ENCODE measurements at places on chromosomes 5 and 9.

- no peak for DNase-seq
These were observed 20.6 kb upstream of the PSIP1 start for GRCh38 chr9:15531380-15531779.

DNA sequence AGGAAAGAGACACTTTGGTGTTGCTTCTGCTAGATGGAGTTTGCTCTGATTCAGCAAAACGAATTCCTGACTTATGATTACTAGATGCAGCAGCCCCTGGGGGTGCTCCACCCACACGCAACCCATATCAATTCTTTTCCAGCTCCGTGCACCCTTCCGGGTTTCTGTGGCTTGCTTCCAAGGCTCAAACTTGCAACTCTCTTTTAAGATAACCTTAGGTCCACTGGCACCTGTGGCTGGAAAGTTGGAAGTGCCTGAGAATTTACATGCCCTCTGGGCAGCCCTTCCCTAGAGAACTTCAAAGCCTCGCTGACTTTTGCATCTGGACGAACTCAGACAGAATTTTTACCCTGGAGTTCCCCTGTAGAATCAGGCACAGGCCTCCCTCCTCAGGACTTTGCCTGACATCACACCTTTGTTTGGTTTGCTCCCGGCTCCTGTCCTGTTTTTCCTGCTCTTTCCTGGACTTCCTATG lies 224.9 kb downstream of the SNX18 start:
- DNase-seq: no peak

DNA sequence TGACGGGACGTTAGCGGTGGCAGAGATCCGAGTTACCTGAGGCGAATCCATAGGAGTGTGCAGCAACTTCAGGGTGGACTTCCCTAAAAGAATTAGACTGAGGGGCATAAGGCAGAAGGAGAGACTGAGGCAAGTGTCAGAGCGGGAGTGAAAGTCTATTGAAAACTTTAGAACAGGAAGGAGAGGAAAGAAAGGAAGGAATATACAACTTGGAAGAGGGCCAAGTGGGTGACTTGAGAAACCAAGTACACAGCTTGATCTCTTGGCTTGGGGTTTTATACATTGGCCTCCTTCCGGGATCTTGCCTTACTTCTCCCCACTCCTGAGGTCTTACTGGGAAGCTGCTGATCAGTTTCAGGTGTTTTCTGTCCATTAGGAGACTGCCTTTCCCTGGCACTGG lies 84.9 kb downstream of the SNX18 start:
- no peak for DNase-seq

DNA sequence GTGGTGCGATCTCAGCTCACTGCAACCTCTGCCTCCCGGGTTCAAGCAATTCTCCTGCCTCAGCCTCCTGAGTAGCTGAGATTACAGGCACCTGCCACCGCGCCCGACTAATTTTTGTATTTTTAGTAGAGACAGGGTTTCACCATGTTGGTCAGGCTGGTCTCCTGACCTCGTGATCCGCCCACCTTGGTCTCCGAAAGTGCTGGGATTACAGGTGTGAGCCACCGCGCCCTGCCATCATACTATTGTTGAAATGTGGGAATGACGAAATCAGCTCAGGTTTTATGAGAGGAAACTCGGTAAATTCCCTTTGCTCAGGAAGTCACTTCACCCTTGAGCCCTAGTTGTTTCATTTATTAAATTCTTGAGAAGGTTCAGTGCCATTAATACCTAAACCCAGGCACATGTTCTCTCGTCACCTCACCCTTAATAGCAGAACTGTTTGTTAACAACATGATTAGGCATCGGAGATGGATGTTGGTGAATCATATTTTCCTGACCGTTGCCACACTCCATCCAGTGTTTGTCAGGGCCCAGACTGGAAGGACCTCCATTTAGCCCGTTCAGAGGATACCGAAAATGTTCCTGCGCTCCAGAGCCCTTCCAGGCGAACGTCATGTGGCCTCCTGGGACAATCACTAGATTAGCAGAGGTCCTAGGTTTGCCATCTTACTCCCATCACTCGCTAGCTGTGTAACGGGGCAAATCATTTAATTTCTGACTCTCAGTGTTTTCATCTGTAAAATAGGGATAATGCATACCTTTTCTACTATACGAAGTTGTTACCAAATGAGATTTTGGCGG lies 20.0 kb upstream of the CREBRF start:
- no peak for DNase-seq

DNA sequence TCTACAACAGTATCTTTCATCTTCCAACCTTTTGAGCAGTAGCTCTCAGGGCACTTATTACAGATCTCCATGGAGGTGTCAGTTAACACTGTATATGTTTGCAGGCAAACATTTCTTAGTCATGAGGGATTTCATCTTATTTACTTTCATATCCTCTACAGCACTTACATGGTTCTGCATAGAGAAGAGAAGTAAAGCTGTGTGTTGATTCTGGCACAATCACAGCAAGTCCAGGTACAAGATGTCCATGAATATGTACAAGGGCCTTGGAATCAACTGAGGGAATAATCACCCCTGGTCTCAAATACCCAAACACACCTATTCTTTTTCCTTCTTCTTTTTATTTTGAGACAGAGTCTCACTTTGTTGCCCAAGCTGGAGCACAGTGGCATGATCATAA lies 142.0 kb upstream of the TRPM3 start:
- DNase-seq: no peak

DNA sequence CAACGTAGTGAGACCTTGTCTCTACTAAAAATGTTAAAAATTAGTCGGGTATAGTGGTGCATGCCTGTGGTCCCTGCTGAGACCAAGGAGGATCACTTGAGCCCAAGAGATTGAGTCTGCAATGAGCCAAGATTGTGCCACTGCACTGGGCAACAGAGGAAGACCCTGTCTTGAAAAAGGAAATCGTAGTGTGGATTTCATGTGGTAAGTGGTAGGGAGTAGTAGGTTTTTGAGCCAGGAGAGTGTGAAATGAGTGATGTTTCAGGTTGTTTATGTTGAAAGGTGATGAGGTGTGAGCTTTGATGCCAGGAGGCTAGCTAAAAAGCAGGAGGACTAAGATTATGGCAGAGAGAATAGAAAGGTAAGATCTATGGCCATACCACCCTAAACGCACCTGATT lies 5.9 kb downstream of the MATR3 start:
- no peak for DNase-seq

GRCh38 chr9:27565696-27566095 lies 7.6 kb downstream of the C9orf72 start:
- no peak for DNase-seq

GRCh38 chr5:17118631-17119030 lies 98.8 kb upstream of the BASP1 start:
- peak; percentile 1 for DNase-seq

DNA sequence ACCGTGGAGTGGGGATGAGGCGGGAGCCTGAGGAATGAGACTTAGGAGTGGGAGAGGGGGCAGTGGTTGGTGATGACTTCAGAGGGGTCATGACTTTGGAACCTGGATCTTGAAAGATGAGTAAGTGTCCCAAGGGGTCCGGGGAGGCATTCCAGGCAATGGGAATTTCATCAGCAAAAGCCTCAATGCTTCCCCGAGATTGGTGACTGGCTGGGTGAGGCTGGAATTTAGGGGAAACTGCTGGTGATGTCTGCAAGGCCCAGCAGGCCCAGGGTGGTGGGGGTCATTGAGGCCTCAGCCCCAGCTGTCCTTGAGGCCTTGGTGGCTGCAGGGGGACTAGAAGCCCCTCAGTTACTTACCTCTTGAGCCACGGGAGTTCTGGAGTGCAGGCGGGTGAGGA lies 7.5 kb downstream of the NDST1 start:
- DNase-seq: no peak

DNA sequence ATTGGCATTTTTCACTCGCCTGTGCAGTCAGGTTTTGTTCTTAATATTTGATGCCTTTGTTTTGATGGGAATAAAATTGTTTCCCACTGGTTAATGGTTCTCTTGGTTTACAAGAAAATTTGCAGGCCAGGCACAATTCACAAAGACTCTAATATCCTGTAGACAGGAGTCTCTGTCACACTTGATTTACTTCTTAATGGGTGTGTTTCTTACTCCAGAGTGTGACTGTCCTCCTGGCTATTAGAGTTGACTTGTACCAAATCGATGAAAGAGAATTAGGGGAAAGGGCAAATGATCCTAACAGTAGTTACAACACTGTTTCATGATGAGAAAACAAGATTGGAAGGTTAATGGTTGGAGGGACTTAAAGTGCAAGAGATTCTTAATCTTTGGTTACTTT lies 142.8 kb upstream of the SV2C start:
- DNase-seq: no peak

DNA sequence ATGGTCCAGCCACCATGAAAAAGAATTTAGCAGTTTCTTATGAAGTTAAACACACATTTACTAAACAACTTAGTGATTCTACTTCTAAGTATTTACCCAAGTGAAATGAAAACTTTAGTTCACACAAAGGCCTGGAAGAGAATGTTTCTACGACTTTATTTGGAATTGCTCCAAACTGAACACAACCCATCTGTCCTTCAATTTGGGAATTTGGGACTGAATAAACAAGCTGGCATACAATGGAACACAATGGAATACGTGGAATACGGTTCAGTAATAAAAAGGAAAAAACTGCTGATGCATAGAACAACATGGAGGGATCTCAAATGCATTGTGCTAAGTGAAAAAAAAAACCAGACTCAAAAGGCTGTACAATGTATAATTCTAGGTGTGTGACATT lies 44.6 kb upstream of the BASP1 start:
- DNase-seq: no peak

GRCh38 chr9:80952363-80952922 lies 736.9 kb downstream of the TLE1 start:
- no peak for DNase-seq

- no peak for DNase-seq
These were observed 9.2 kb downstream of the DCANP1 start for GRCh38 chr5:135437796-135438560.

- DNase-seq: no peak
These were observed 26.2 kb upstream of the ACOT12 start for GRCh38 chr5:81420039-81420667.

DNA sequence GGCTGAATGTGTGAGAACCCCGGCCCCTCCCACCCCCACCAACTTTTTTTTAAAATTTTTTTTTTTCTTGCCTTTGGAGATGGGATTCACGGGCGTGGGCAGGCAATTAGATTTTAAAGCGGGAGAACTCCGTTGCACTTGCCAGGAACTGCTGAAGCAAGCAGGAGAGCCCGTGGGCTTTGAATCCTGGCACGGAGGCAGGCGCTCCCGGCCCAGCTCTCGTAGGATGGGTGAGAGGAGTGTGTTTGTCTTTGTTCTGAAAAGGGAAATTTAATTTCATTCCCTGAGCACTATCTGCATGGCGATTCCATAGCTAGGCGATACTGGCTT lies 54.3 kb upstream of the BOD1 start:
- DNase-seq: no peak

DNA sequence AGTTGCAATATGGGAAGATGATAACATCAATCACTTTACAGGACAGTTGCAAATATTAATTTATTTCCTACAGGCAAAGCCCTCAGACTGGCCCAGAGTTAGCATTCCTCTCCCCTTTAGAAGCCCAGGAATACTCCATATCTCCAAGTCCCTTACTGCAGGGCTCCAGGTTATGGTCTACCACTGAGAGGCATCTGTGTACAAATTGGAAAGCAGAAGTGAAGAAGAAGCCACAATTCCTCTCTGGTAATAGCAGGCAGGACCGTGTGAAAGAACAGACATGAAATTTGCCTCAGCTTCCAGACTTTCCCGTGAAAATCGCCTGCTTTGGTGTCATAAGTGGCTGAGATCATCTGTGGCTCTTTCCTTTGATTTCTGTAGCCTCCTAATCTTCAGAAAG lies 289.6 kb downstream of the GLIS3 start:
- no peak for DNase-seq

GRCh38 chr5:83527221-83527620 lies 55.7 kb downstream of the VCAN start:
- DNase-seq: no peak

DNA sequence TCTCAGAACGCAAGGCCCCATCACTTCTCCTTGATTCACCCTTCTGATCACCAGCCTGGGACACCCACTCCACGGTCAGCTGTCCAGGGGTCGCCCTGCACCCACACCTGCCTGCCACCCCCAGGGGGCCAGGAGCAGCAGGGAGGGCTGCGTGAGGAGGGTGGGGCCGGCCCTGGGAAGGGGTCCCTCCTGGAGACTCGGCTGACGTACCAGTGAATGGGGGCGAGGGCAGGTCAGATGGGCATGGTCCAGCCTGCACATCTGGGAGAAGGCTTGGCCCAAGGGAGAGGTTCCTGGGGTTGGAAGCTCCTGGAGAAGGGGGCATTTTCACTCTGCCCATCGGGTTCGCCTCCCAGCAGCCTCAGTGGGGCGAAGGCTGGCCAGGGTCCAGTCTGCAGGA lies 21.8 kb upstream of the SARDH start:
- DNase-seq: no peak

DNA sequence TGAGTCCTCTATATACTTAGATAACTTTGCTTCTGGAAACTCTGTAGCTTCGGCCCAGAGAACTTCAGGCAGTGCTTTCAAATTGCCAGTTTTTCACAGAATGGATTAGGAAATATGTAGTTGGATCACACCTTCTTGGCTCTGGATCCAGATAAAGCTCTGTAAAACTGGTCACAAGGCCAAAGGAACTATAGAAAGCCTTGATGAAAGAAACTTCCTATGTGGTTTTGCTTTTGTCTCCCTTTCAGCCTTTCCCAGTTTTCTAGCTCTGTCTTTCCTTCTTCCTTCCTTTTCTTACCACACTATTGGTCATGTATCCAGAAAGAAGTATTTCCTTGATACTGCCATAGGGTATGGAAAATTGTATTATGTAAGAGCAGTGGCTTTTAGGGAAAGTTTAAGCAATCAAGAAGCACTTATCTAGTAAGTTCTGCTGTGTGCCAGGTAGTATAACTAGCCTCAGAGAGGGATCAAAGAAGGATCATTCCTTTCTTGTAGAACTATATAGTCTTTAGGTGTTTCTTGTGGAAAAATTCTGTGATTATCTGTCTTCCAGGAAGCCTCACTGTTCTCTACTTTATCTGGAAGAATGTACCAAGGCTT lies 6.3 kb downstream of the GPR21 start:
- no peak for DNase-seq

DNA sequence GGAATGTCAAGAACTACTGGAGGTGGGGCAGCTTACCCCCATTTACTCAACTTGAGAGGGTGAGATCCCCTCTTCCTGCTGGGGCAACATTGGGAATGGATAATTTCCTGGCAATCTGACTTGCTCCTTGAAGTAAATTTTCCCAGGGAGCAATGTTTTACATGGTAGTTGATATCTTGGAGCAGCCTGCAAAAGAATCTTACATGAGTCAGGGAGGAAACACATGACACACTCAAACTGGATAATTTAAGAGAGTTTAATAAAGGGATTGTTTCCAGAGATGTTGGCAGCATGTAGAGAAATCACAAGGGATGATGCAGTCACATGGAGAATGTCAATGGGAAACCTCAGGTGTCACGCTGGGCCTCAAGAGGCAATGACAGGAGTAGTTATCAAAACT lies 212.5 kb downstream of the GAS1 start:
- DNase-seq: no peak

GRCh38 chr9:95776176-95776575 lies 99.3 kb upstream of the ERCC6L2 start:
- no peak for DNase-seq

- no peak for DNase-seq
These were observed 290.9 kb upstream of the ANKRD55 start for GRCh38 chr5:56523790-56524575.

All from NCI-H1436 treated with DMSO at 0.1 percent for 48 hours (cell line).